Sciatic nerve (tissue), 2 donors: ENCODE measurements at places on chromosomes 13 and 19.

- DNase-seq, result no peak
These were observed 325.4 kb downstream of the DLEU7 start for GRCh38 chr13:50518131-50518530.

GRCh38 chr13:102913914-102914313 lies 68.1 kb downstream of the ERCC5 start:
- no peak for DNase-seq

GRCh38 chr19:47229676-47230053 lies 1.3 kb downstream of the BBC3 start:
- DNase-seq, result no peak

DNA sequence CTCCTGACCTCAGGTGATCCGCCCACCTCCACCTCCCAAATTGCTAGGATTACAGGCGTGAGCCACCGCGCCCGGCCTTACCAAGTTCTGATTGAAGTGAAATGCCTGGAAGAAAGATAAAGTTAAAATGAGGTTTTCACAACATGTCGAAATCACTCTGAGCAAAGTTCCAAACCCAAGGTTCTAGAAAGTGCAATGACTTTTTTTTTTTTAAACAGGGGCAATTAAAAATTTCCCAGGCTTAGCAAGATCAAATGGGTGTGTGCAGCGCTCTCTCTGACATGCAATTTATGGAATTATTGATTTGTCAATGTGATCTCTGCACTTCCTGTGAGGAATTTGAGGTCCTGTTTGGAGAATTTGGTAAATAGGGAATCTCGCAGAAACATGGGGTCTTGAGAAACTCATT lies 12.8 kb upstream of the MAP2K2 start:
- DNase-seq, result no peak

DNA sequence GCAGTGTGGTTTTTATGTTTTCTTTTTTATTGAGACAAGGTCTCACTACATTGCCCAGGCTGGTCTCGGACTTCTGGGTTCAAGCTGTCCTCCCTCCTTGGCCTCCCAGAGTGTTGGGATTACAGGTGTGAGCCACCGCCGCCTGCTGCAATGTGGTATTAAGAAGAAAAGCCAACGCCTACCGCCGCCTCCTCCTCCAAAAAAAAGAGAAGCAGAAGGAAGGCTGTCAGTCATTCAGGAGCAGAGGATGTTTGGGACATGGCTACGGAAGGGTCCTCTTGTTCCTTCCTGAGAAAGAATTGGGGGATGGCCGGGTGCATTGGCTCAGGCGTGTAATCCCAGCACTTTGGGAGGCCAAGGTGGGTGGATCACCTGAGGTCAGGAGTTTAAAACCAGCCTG lies 1.2 kb downstream of the PPP1R37 start:
- DNase-seq, result no peak

- DNase-seq, result no peak
These were observed at the start of gene KLF16 for GRCh38 chr19:1863328-1863637. Gene KLF16 (minus strand): TSS chr19:1863579. CDS start chr19:1863497, 82 bp downstream.

GRCh38 chr13:109297628-109298027 lies 488.8 kb downstream of the IRS2 start:
- no peak for DNase-seq

DNA sequence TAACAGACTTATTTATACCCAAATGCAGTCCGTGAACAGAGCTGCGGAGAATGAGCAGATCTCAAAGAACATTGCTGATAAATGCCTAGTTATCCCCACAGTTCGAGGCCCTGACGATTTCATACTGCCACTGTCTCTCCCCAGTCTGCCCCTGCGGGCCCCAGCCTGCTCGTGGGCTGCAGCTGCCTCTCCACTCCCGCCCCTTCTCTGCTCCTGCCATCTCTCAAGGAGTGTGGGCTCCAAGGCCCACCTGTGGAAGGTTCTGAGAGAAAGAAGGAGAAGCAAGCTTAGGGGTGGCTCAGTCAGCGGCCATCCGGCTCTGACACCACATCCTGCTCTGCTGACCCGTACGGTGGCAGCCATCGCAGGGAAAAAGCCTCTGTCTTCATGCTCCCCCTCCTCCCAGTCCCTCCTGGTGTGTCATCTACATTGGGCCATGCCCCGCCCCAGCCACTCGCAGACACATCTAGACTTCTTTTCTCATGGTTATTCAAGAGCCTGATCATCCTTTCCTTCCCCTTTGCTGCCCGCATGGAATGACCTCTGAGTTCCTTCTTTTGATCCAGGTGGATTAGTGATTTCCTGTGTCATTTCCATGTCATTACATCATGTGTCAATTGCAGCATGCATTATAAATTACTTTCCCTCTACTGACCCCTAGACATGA lies 52.0 kb downstream of the EPS15L1 start:
- no peak for DNase-seq

GRCh38 chr13:110538632-110539031 lies 22.9 kb downstream of the RAB20 start:
- peak; percentile 83 for DNase-seq

DNA sequence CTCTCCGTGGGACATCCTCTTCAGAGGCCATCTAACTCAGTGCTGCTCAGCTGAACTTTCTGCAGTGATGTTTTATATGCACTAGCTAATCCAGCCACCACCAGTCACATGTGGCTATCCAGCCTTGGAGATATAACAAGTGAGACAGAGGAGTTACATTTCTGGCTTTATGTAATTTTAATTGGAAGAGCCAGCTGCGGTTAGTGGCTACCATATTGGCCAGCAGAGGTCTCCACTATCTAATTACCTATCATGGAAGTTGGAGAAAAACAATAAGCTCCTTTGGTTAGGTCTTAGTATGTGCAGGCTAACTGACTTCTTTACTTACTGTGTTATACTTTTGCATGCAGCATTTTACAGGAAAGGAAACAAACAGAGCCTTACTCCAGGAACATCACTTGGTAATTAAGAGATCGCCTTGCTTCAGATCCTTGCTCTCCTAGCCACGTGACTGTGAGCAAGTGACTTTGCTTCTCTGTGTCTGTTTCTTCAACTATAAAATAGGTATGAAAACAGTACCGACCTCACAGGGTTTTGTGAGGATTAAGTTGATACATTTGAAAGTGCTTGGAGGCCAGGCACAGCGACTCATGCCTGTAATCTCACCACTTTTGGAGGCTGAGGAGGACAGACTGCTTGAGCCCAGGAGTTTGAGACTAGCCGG lies 1.6 kb upstream of the KLK10 start:
- no peak for DNase-seq
